ENCODE measurements at places on chromosomes 13 and 19.

- no peak for DNase-seq
These were observed 49.8 kb upstream of the ESD start for GRCh38 chr13:46846726-46847125.

- DNase-seq: no peak
These were observed 167.5 kb upstream of the UBL3 start for GRCh38 chr13:30017880-30018279.

- no peak for DNase-seq
These were observed 67.6 kb upstream of the TDRD3 start for GRCh38 chr13:60329221-60329923.

DNA sequence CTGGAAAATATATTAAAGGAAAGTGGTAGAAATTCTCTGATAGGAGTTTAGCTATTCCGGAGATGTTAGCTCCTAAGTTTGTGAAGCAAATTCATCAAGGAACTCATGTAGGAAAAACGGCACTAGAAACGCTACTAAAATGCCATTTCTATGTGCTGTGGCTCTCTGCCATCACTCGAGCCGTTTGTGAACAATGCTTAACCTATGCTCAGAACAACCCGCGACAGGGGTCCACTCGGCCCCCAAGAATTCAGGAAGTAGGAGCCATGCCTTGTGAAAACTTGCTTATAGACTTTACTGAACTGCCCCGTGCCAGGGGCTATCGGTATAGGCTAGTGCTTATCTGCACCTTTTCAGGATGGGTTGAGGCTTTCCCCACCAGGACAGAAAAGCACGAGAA lies 14.2 kb upstream of the SLC15A1 start:
- DNase-seq: no peak

- no peak for DNase-seq
These were observed 12.0 kb downstream of the TFDP1 start for GRCh38 chr13:113596321-113597200.

DNA sequence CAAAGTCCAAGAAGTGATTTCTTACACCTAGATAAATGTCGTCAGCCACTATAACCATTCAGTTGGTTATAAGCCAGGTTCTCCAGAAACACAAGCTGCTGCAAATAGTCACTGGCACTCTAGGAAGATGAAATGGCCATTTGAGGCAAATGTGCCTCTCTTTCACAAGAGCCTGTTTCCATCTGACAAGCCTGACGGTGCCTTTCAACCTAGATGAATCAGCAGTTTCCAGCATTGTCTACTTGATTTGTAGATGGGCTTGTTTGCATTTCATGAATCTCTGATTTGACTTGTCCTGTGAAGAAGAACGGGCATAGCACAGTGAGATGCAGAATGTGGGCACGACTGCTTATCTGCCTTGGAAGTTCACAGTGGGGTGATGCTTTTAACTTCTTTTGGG lies 327.2 kb downstream of the LMO7 start:
- no peak for DNase-seq

DNA sequence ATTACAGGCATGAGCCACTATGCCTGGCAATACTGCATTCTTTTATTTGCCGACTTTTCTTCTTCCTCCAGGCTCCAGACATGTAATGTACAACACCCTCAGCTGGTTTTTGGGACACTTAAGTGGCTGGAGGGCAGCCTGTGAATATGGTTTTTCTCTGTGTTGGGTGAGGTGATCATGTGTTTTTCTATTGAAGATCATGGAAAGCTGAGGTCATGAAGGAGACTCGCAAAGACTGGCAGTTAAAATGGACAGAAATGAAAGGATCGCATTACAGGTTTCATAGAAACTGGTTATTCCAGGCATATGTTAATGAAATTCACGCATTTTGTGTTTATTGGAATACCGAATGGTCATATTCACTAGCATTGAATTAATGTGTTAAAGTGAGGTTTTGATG lies 85.2 kb upstream of the RNF113B start:
- DNase-seq: no peak

GRCh38 chr19:46133101-46133627 lies 8.7 kb upstream of the IGFL3 start:
- no peak for DNase-seq

GRCh38 chr13:85970727-85971126 lies 171.5 kb upstream of the SLITRK6 start:
- DNase-seq: no peak

DNA sequence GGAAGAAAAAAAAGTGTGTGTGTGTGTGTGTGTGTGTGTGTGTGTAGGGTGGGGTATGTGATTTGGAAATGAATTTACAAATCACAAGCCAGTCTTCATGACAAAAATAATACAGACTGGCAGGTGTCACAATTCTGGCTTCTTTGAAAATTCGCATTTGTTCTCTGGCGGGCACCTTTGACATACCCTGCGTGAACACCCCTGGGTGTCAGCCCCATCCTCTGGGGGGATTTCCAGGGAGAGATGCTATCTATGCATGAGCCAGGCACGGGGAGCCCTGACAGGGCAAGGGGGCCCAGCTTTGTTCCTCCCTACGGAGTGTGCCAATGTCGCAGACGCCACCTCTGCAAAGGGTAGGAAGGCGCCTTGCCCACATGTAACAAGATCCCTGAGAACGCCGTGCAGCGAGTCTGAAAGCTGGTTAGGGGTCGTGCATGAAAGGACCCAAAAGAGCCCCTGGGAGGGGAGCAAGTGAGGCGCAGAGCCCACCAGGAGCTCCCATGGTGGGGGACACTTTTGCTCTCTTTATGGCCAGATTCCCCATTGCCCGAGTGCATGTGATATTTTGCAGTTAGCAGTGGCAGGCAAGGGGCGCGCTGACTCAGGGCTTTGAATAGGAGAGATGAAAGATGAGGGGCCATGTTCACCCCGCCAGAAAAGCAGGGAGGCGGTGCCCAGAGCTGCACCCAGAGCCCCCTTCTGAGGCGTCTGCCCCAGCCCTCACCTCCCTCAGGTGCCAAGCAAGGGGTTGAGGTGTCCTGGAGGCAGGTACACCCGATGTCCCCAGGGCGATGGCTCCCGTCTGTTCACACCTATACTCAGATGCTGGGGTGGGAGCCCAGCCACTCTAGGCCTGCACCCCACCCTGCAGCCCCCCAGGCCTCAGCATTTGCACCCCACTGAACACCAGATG lies 45.3 kb downstream of the KLF2 start:
- DNase-seq: no peak

- DNase-seq: no peak
These were observed 10.9 kb upstream of the KDM4B start for GRCh38 chr19:4957981-4958380.

Data from thoracic aorta (tissue), 2 donors.